ENCODE measurements at places on chromosomes 3 and 15.

- no peak for DNase-seq
Observed at GRCh38 chr3:160084998-160085397, 96.4 kb downstream of the IL12A start.

DNA sequence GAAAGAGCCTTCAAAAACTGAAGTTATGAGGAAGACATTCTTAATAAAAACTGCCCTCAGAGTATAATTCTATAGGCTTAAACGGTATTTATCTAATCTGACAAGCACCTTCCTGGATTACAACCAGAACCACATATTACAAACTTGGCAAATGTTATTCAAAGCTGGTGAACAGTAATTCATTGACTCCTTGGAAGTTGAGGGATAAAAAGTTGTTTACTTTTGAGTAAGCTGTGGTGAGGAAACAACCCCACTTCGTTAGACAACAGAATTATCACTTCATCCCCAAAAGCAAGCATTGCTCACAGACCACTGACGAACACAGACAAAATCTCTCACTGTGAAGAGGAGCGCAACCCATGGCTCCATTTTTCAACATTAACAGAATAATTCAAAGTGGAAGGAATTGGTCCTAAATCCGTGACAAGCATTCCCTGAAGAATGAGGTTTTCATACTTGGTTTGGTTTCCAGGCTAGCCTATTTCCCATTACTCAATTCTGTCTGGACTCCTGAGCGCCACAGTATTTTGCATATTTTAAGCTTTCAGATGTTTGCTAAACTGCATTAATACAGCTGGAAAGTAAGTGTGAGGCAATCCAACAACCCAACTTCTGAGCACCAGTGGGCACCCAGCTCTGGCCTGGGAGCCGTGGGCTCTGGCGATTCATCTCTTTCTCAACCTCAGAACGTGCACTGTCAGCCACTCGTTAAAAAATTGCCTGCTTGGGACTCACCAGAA, 32.7 kb downstream of the LRIG1 start:
- DNase-seq, result no peak

GRCh38 chr3:159667261-159667660, 321.4 kb upstream of the IL12A start:
- DNase-seq, result no peak

DNA sequence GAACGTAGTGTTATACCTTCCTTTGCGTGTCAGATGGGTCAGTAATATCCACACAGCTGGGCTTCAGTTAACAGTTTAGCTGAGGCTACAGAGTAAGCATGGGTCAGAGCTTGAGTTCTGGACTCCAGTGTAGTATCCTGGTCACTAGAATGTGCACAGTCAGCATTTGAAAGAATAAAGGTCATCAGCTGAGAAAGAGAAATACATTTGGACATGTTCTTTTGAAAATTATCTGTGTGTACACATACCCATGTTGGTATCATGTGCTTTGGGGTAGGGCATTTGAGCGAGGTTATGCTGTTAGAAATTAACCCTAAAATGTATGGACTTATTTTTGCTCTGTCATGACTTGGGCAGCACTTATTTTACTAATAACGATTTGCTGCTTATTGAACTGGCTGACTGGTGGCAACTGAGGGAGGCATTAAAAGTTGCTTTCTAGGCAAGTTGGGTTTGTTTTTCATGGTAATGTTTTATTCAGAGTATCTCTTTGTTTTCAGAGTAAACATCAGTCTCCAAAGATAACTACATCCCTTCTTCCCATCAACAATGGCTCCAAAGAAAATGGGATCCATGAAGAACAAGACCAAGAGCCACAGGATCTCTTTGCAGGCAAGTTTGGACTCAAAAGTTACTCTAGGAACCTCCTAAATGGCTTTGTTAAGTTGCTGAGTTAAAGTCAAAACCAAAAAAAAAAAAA, 16.4 kb downstream of the SNX1 start:
- no peak for DNase-seq

- DNase-seq, result no peak
Observed at GRCh38 chr15:68812069-68812468, 8.6 kb downstream of the ANP32A start.

GRCh38 chr15:79025201-79025600, 65.4 kb downstream of the RASGRF1 start:
- no peak for DNase-seq
